ENCODE measurements at places on chromosomes 5 and 9.

DNA sequence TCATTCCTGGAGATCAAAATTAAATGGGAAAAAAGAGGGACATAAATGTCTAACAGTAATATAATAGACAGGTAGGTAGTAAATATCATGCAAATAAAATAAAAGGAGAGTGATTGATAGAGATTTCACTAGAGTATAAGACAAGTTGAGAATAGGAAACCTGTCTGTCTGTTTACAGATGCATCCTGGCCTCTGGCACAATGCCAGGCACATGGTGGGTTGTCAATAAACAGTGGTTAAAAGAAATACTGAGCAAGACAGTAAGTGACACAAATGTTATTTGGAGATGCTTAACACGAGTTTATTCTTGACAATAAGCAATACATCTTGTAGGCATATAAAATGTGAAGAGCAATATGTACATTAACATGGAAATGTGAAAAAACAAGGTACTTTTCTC is 33.3 kb downstream of the RICTOR start:
- DNase-seq = no peak

GRCh38 chr5:68011259-68011760 is 204.2 kb upstream of the PIK3R1 start:
- DNase-seq = no peak

- DNase-seq = no peak
Measured at GRCh38 chr5:150765011-150765798, 6.4 kb upstream of the DCTN4 start.

GRCh38 chr5:1639757-1640156 is 116.0 kb upstream of the LPCAT1 start:
- DNase-seq = no peak

DNA sequence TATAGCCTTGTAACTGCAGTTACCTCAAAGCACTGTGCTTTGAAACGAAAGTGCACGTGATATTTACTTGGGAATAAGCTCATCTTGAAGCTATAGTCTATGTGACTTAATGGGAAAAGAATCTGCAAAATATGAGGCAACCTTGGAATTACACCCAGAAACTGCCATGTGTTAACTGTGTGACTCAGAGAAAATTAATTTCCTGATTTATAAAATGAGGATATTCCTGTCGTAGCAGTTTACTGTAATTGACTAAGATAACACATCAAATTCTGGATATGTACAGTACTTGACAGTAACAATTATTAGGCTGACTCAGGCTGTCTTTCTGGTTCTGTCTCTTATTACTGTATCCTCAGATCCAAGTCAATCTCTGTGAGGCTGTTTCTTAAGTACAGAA is 1079.9 kb upstream of the ACO1 start:
- no peak for DNase-seq

GRCh38 chr9:103680581-103680980 is 413.5 kb upstream of the SMC2 start:
- DNase-seq = no peak

GRCh38 chr9:115000217-115000639 is 69.8 kb upstream of the TNFSF8 start:
- peak; percentile 43 for DNase-seq

GRCh38 chr9:82284758-82285157 is 296.2 kb downstream of the SPATA31D1 start:
- DNase-seq = no peak

DNA sequence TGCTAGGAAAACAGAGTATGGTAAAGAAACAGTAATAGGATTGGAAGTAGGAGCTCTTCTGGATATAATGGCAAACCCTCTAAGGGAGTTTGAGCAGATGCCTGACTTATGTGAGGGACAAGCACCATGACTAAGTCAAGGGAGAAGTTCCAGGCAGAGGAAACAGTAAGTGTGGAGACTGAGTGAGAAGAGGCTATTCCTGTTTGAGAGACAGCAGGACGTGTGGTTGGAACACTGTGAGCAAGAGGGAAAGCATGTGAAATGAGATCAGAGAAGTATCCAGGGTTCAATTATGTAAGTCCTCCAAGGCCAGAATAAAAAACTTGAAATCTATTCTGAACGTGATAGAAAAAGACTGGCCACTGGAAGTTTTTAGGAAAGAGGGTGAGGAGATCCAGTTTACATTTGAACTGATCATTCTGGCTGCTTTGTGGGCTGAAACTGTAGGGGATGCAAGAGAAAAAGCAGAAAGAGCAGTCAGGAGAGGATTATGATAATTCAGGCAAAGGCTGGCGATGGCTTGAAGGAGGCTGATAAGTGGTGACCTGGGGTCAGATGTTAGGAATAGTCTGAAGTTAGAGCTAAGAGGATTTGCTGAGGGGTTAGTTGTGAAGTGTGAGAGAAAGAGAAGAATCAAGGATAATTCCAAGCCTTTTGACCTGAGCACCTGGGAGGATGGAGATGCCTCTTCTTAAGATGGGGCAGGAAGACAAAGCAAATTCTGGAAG is 19.2 kb downstream of the DMAC1 start:
- no peak for DNase-seq

DNA sequence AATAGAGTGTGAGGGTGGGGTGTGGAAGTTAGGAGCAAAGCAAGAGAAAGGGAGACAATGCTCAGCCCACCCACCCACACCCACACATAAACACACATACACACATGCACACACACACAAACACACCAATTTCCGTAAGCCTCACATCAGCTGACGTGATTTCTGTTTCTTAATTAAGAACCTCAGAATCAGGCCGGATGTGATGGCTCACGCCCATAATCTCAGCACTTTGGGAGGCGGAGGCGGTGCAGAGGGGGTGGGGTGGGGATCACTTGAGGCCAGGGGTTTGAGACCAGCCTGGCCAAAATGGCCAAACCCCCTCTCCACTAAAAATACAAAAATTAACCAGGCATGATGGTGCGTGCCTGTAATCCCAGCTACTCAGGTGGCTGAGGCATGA is 26.4 kb upstream of the PIK3R1 start:
- DNase-seq = no peak

GRCh38 chr5:80406980-80407734 is 707 bp upstream of the ZFYVE16 start:
- no peak for DNase-seq

GRCh38 chr5:141223112-141223783 is at the start of gene PCDHB14:
Gene PCDHB14 (plus strand): TSS chr5:141223343. CDS start chr5:141223506, 163 bp downstream.
- no peak for DNase-seq

GRCh38 chr9:108477529-108478006 is 378.2 kb downstream of the ACTL7B start:
- no peak for DNase-seq

DNA sequence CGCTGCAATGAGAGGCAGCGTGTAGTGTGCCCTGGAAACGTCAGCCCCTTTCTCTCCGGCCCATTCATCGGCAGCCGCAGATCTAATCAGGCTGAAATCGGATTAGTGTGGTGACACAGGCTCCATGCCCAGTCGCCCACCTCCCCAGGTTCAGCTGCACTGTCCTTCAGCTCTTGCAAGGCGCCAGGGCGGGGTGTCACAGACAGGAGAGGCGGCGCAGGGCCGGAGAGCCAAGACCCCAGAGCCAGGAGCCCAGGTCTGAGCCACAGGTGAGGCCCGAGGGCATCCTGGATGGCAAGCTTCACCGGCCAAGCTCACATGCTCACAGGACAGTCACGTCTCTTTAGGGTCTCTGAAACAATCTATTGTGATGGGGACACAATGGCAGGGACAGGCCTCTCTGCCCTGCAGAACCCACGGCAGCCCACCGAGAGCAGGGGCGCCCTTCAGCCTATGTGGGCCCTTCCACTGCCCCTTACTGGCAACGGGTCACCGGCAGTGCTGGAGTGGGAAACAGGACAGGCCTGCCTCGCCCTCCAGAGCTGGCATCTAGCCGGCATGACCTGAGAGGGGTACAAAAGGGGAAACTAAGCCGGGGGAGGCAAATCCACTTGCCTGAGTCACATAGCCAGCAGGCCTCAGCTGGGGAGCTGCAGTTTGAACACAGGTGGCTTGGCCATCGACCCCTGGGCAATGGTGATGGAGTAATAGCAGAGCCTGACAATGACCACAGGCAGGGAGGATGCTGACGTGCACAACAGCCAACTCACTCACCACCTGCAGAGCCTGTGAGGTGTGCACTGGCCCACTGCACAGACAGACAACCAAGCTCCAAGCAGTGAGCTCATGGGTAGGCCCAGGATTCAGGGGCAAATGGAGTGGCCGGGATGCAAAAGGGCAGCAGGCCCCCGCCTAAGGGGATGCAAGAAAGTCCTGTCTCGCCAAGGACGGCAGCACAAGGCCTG is 48.1 kb downstream of the VAV2 start:
- DNase-seq = no peak

- DNase-seq = no peak
Measured at GRCh38 chr5:60843386-60843935, 608 bp downstream of the ELOVL7 start.

GRCh38 chr5:40939753-40940152 is 30.5 kb downstream of the C7 start:
- no peak for DNase-seq

- DNase-seq = no peak
Measured at GRCh38 chr9:122334916-122335315, 35.9 kb upstream of the PTGS1 start.

DNA sequence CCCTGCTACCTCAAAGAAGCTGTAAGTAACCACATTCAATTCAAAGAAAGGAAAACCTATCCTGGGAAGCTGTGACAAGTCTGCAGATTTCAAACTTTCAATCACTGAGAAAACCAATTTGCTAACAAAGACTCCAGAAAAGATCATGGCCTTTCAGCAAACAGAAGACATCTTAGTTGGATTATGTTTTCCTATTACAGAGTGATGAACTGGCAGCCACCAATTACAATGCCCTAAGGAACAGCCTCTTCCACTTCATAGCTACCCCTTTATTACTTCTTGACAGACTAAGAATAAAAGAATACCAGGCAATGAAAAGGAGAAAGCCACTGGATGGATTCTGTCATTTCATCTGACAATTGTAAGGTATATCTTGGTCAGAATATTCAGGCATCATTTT is 128.2 kb upstream of the RASEF start:
- no peak for DNase-seq

- DNase-seq = no peak
Measured at GRCh38 chr5:42894057-42894456, 82.4 kb upstream of the SELENOP start.

DNA sequence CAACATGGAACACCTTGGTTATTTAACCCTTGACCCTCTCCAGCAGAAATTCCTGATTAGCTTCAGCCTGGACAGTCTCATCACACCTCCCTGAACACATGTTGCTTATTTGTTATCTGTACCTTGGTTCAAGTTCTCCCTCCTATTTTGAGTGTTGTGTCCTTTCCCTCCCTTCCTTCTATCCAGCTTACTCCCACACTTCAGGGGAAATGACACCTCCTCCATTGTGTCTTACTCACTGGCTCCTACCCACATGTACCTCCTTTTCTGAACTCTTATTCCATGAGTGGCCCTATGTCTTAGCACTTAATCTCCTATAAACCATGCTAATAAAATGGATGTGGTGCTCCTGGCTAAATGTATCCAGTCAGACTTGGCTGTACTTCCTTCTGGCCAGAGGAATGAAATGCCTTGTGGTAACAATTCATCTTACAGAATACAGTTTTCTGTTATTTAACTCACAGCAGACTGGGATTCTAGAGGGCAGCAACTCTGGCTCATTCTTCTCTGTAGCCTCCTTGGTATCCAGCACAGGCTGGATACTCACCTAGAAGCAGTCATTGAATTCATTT is 11.2 kb downstream of the LIX1 start:
- DNase-seq = no peak

DNA sequence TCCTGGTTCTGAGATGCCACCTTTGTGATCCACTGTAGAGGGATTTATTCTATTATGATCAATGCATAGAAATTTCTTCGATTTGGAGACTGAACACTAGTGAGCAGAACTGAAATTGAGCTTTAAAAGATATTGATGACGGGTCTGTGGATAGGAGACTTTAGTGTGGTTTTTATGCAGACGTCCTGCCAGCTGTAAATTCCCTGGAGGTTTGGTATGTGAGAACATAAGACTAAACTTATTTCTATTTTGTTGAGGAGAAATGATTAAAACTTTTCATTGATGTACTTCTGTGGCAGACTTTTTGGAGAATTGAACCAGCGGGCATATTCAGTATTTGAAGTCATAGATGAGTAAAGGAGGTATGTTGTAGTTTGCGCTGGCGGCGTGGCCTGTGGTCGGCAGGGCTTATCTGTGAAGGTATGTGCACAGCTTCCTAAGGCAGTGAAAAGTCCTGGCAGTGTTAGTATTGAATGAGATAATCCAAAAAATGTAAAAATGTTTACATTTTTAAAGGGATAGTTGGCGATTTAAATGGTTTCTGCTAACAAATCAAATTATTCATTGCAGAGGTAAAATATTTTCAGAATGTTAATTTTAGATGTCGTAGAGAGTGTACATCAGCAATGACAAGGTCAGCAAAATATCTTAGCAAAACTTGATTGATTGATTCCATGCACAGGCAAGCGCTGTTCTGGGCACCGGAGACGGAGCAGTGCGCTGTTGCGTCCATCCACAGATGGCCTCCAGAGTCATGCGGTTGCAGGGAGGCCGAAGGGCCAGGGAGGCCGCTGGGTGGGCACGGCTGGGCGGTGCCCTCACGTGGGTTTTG is 20.4 kb downstream of the TENT4A start:
- no peak for DNase-seq

- no peak for DNase-seq
Measured at GRCh38 chr5:17212191-17212590, 5.2 kb upstream of the BASP1 start.

- DNase-seq = no peak
Measured at GRCh38 chr5:76693141-76693540, 22.8 kb upstream of the F2R start.

DNA sequence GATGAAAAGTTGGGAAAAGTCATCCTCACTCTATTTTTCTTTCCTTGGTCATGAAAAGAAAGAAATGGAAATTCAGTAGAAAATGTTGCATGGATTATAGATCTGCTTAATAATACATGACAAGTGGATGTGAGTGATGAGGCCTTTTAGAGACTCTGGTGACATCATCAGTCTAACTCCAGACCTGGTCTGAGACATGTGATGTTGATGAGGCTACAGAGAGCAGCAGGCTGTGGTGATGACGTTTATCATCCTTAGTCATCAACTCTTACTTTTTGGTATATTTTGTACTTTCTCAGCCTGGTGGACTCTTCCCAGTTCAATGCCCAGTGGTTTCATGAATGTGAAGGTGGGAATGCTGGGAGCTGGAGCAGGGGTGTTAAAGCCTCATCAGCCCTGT is 116.4 kb downstream of the TTLL11 start:
- no peak for DNase-seq

- peak; percentile 47 for DNase-seq
Measured at GRCh38 chr5:141512911-141513626, 24.2 kb downstream of the PCDHGC5 start.

GRCh38 chr9:137286975-137287383 is 9.5 kb downstream of the TOR4A start:
- DNase-seq = no peak

GRCh38 chr5:1180096-1180495 is 21.3 kb upstream of the SLC6A19 start:
- no peak for DNase-seq

DNA sequence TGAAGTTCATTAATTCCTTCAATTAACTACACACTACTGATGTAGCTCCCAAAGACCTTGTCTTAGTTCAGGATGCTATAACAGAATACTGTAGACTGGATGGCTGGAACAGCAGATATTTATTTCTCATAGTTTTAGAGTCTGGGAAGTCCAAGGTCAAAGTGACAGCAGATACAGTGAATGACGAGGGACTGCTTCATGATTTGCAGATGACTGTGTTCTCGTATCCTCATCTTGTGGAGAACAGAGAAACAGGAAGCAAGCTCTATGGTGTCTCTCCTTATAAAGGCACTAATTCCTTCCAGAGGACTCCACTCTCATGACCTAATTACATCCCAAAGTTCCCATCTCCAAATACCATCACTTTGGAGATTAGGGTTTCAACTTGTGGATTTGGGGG is 65.6 kb upstream of the MAP1B start:
- no peak for DNase-seq

All from activated naive CD4-positive, alpha-beta T cell treated with Interleukin-2 at 50 U/mL for 16 hours (primary cell).